Hematopoietic multipotent progenitor cell (in vitro differentiated cells): ENCODE measurements at places on chromosomes 1 and 21.
A peak's percentile ranks its signal among the peaks of the same experiment; 100 is the strongest.

- no peak for DNase-seq
Observed at GRCh38 chr1:204464187-204464631, 30.4 kb downstream of the PIK3C2B start.

DNA sequence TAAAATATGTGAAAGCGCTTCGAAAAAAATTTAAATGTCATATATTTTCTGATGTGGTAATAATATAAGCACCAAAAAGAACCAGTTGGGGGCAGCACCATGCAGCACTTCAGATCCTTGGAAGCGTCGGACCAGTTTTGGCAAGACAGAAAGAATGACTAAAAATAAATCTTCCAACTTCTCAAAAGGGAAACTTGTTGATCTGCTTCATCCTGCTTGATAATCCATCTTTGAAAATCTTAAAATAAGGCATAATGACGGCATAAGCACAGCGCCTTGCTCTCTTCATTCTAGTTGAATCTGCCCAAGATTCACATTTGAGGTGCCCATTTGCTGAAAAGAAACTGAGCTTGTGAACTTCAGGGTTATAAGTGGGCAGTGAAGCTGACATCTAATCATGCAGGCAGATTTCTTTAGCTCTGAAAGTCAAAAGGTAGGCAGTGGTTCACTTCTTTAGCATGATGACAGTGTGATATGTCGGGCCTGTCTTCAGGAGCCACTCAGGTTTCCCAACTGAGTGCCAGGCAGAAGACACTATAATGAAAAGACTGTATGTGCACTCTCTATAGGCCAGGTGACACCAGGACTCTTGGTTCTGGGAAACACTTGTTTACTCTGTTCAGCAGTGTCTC is 19.8 kb upstream of the MUTYH start:
- peak; percentile 66 for DNase-seq

DNA sequence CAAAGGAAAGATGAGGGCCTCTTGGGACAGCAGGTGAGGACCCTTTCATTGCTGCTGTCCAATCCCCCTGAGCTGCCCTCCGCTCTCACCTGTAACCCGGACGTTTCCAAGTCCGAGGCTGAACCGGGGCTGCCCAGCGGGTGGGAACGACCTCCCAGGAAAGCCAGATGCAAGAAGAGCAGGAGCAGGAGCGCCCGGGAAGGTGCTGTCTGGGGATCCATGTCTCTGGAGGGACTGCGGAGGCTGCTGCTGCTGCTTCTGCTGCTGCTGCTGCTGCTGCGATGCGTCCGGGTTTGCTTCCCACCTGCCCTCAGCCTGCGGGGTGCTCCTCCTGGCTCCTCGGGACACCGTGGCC is at the start of gene NPPB:
Gene NPPB, minus strand, starts transcription at position 333 of the 355 bp plus-strand sequence. Its CDS starts 112 bp downstream, at position 221.
- DNase-seq: no peak

- no peak for DNase-seq
Observed at GRCh38 chr1:115465802-115466363, 127.8 kb upstream of the NGF start.

GRCh38 chr1:99579691-99580172 is 66.2 kb upstream of the PALMD start:
- DNase-seq: no peak
